ENCODE measurements at places on chromosomes 12 and 14.

- no peak for DNase-seq
Observed at GRCh38 chr12:42638697-42639096, 49.2 kb upstream of the PRICKLE1 start.

DNA sequence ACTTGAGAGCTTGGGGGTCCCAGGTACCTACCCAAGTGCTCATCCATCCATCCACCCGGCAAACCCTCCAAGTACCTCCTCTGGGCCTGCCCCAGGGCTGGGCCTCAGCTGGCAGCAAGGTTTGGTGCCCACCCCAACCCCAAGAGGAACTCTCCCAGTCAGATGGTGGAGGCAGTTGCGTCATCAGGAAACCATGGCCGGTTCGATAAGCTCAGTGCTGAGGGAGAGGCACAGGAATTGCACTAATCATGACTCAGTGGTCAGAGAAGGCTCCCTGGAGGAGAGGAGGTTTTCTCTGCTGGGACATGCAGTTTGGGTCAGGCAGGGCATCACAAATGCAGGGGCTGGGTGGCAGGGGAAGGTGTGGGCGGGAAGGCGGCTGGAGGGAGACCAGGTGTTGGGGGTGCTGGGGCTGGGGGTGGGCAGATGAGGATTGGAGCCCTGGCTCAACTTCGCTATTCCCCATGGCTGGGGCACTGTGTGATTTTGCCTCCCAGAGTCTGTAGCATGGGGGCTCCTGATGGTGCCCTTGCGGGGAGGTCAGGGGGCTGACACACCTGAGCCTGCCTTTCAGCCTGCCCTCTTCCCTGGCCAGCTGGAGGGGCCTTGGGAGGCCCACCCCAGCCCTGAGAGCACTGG, 32.2 kb downstream of the SH2B3 start:
- peak; percentile 55 for DNase-seq

- no peak for DNase-seq
Observed at GRCh38 chr14:54777395-54777794, 125.2 kb downstream of the GCH1 start.

DNA sequence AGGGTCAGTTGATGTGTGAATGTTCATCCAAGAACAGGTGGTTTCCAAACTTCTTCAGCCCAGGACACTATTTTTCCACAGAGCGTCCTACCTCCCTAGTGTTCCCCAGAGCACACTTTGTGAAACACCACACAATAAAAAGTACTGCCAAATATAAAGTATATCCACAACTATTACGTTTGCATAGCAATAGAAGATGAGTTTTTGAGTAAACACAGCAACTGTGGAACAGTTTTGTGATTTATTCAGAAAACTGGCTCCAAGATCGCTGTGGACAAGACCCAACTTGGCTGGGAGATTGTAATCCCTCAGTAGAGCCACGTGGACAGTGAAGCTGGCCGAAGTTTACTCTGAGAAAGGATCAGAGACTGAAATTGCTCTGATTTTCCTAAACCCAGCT, 14.5 kb upstream of the MAP1LC3B2 start:
- no peak for DNase-seq

DNA sequence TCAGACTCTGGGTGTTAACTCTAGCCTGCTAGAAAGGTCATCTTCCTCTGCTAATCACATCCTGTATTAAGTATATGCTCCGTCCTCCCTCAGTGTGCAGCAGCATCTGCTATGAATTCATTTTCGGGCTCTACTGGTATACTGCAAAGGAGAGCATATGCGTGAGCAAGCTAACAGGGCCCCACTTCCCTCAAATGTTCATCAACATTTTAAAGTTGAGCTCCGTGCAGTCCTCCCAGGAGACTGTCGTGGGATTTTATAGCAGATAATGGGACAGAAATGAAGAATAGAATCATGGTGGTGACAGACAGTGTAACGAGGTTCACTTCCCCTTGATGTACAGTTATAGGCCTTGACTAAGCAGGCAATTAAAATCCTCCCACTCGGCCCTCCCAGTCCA, 131.7 kb downstream of the PLXNC1 start:
- DNase-seq = no peak

DNA sequence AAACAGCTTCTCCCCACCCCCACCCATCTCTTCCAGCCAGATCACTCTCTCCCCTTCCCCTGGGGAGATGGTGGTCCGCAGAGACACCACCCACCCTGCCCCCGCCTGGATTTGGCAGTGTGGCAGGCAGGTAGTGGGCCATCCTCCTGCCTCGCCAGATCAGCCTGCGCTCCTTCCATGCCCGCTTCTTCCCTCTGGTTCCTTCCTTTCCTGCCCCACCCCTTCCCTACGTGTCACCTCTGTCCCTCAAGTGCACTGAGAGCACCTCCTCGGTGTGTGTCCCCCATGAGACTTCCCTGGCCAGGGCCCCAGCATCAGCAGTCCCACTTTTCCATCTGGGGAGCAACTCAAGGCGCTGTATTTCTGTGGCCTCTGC, 632 bp downstream of the NYNRIN start:
- no peak for DNase-seq

- DNase-seq = no peak
Observed at GRCh38 chr14:49919825-49920659, 27.2 kb downstream of the ARF6 start.

DNA sequence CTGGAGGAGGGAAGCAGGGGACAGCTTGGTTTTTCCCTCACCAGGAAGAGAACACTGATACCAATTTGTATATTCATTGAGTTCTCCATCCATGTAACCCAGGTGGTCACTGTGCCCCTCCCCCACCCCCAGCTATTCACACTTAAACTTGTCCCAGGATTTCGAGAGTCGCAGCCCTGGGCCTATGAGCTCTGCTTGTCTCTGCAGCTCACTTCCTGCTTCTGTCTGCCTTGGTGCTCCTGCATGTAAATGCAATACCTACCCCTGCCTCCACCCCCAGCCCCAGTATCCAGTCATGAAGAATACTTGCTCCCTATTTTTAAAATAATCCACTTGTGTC, 452.2 kb downstream of the BCL11B start:
- no peak for DNase-seq

DNA sequence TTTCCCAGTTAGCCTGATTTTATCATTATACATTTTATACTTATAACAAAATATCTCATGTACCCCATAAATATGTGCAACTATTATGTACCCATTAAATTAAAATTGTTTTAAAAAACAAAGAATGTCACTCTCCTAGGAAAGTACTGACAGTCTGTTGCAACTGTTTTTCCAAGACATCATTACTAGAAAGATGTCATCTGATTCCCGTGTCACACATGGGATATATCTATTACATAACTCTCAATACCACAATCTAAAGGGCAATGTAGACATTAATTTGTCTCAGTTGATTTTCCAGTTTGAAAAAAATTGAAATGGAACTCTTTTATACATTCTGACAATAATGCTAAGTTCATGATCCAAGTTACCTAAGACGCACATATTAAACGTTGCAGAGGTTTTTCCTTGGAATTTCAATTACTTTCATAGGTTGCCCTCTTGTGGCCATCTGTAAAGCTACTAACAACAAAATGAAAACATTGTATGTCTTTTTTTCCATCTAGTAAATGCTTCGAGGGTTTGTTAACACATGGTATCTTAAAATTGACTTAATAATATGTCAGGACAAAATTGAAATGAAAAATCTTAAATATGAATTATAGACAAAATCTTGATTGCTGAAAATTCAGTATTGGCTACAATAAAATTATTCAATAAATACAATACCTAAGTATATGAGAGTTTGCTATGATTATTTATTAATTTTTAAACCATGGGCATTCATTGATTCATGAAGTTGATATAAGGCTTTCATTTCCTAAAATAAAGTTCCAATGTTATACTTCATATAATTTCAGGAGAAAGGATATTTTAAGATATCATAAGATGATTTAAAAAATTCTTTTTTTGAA, 131.6 kb downstream of the PPFIA2 start:
- no peak for DNase-seq

DNA sequence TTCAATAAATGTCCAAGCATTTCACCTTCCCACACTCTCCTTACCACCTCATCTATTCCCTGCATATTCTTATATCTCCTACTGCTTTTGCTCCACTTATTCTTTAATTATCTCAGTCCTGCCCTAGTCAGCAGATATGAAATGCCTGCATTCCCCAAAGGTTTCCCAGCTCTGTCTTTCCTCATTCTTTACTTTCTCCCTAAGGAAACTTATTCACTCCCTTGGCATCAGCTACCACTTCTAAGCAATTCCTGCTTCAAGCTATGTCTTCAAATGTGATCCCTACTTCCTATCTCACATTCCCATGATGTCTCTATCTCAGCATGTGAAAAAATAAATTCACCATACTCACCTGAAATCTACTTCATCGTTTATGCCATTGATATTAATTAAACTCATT, 111.8 kb downstream of the CAPZA3 start:
- no peak for DNase-seq

DNA sequence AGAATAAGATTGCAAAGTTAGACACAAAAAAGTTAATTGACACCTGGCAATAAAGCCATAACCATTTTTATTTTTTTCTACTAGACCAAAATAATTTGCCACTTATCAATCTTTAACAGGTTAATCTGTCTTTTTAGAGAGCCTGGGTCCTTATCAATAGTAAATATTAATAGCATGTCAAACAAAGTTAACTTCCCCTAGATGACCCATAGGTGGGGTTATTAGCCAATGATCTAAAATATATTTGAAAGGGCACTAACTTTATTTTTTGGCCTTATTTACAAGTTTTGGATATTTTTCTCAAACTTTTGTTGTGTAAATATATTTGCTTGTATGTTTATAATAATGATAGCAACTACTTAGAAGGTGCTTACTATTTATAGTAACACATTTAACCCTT, 3.9 kb downstream of the ANKRD33 start:
- DNase-seq = no peak

- DNase-seq = no peak
Observed at GRCh38 chr14:90179357-90179756, 77.0 kb upstream of the PSMC1 start.

GRCh38 chr14:79693935-79694334, 517.4 kb downstream of the DIO2 start:
- no peak for DNase-seq

GRCh38 chr14:79180656-79181055, 1010.5 kb downstream of the NRXN3 start:
- DNase-seq = no peak

- peak; percentile 36 for DNase-seq
Observed at GRCh38 chr12:24705741-24706358, 243.1 kb downstream of the BCAT1 start.

DNA sequence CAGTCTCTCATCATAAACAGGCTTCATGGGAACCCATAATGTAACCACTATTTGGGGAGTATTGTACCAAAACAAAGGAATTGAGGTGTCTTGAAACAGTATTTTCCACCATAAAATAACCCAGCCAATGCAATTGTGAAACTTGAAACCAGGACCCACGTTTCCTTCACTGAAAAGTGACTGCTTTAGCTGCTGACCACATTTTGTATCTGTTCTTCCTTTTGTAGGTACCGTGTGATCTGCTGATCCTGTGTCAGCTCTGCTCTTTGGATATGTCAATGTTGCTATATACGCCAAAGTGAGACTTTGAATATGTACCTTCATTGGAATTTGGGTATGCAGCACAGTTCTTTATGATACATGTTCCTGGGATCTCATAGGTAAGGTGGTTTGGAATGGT, 95.1 kb upstream of the CNTN1 start:
- DNase-seq = no peak

DNA sequence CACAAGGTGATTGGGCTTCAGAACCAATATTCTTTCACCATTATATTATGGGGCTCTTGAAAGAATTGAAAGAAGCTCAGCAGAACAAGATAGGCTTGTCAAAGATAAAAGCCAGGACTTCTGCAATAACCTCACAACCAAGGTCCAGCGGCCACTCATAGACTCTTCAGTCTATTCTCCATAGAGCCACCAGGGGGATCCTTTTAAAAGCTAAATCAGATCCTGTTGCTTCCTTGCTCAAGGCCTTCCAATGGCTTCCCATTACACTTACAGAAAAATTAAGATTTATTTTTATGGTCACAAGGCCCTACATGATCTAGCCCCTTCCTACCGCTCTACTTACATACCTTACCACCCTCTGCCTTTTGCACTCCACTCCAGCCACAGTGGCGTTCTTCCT, 169.6 kb downstream of the C12orf42 start:
- DNase-seq = no peak

DNA sequence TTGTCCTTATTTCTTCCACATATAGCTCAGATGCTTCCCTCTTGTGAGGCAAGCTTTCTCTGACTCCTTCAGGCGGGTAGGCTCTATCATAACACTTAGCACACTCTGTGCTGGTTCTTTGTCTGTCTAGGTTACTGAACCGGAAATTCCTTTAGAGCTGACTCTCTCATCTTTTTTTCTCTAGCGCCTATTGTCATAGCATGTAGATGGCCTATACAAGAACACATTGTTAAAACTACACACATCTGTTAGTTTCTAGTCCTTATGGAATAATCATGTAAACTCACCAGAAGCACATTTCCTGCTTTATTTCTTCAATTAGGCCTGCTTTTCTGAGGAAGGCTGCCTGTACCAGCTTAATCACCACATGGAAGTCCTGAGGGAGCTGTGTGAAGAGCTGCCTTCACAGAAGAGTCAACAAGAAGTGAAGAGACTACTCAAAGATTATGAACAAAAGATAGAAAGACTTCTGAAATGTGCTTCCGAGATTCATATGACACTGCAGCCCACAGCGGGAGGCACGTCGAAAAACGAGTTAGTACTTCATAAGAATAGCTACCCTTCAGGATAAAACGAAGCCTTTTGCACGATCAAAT, 143.9 kb downstream of the SYNE2 start:
- DNase-seq = no peak
